ENCODE measurements at places on chromosomes 2 and 18.

GRCh38 chr2:54212456-54212855 lies 43.6 kb downstream of the TSPYL6 start:
- DNase-seq: no peak

DNA sequence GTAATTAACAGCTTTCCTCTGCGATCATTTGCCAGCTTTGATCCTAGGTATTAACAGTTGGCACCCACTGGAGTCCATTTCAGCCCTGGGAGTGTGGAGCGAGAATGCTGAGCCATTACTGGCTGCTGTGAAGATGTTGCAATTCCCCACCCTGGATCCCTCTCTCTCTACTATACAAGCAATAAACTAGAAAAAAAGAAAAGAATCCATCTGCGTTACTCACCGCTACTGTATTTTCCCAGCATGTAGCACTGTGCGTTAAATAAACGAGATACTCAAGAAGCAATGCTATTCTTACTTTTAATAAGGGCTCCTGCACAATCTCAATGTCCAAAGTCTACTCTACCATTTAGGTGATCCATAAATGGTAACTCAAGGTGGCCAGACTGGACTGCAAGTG lies 8.5 kb downstream of the RTTN start:
- DNase-seq: no peak

- DNase-seq: no peak
Measured at GRCh38 chr2:16633621-16634430, 31.8 kb downstream of the CYRIA start.

DNA sequence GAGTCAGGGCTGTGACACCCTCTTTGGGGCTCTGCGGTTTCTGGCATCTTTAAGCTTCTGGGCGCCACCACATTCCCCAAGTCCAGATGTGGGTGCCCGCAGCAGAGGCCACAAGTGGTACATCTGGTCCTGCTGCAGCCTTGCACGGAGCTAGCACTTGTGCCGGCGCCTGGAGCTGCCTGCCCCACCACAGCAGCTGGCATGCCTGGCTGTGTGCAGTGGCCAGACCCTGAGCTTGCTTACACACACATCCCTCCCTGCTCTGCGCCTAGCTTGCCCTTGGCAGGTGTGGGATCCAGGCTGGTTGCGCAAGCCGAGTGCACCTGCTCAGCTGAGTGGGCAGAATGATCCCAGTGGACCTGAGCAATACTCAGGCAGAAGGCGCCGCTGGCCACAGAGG lies 27.3 kb downstream of the SLC4A10 start:
- no peak for DNase-seq

GRCh38 chr2:19358242-19359020 lies at the start of gene OSR1:
OSR1 (minus strand) TSS chr2:19358623; CDS start chr2:19353805, 4,818 bp downstream.
- DNase-seq: no peak

- DNase-seq: no peak
Measured at GRCh38 chr2:175630280-175631244, 371.5 kb downstream of the LNPK start.

GRCh38 chr2:173741759-173742158 lies 223.4 kb downstream of the SP3 start:
- no peak for DNase-seq
